ENCODE measurements at places on chromosomes 6 and 20. TPM values are rescaled to one million over a fixed set of nuclear protein-coding genes. Genes with fewer than 3 reads are reported as not detected.
A peak's percentile ranks its signal among the peaks of the same experiment; 100 is the strongest.

DNA sequence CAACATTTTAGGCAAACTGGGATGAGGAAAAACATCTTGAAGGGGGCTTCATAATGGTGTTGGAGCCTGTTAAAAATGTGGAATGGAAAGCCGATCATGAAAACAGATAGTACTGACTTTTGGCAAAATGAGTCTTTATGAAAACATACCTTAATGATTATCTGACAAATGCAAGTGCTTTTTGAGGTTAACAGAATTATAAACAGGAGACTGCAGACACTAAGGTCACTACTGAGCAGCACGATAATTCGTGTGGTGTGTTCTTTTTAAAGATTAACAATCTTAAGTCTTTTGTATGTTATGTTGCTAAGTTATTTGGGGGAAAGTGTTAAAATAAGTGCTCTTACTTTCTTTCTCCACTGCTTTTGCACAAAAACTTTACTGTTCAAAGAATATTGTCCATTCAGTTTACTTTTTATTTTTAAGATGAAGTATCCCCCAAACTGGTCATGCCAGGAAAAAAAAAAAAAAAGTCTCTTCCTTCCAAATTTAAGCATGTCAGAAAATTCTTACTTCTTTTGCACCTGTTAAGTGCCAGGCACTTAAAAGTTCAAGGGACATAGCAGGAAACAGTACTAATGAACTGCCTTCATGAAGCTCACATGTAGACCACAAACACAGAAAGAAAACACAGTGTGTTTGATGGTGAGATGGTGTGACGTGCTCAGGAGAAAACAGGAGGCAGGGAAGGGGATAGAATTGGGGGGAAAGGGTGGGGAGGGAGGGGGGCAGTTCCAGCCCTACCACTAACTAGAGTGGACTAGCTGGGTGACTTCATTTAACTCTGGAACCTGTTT, 73.2 kb downstream of the CDYL start:
- H3K36me3 ChIP-seq, result peaks cover 2% of the 10 kb centered on the region
- no peak overlapping the region for H3K4me3 ChIP-seq
- no peak overlapping the region for H3K27ac ChIP-seq
- H3K4me1 ChIP-seq, result peaks cover 55% of the 10 kb centered on the region
- no peak for DNase-seq
- no peaks in the 10 kb centered on the region for H3K27me3 ChIP-seq

DNA sequence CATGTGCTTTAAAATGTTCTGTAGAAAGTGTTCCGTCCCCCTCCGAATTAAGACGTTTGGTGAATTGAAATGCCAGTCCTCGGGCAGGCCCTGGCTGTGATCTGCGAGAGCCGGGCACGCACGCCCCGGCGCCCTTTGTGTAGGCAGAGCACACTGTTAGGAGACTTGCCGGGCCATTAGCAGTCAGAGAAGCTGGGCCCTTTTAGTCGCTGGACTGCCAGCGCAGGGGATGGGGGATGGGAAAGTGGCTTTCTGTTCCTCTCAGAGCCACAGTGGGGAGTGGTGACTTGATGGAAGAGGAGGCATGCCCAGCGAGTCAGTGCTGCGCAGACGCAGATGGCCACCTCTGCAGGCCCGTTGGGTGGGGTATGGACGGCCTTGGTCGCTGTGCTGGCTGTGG, 2.2 kb downstream of the PPP1R3G start:
- peaks cover 65% of the 10 kb centered on the region for H3K27me3 ChIP-seq
- peaks cover 16% of the 10 kb centered on the region for H3K4me1 ChIP-seq
- no peaks in the 10 kb centered on the region for H3K36me3 ChIP-seq
- H3K27ac ChIP-seq, result no peak overlapping the region
- no peak for DNase-seq

GRCh38 chr20:10673176-10673841, 490 bp downstream of the JAG1 start:
- H3K4me3 ChIP-seq, result peak overlapping the region; percentile 94
- H3K27ac ChIP-seq, result peak overlapping the region; percentile 98
- DNase-seq, result peak; percentile 47
- no peaks in the 10 kb centered on the region for H3K27me3 ChIP-seq

DNA sequence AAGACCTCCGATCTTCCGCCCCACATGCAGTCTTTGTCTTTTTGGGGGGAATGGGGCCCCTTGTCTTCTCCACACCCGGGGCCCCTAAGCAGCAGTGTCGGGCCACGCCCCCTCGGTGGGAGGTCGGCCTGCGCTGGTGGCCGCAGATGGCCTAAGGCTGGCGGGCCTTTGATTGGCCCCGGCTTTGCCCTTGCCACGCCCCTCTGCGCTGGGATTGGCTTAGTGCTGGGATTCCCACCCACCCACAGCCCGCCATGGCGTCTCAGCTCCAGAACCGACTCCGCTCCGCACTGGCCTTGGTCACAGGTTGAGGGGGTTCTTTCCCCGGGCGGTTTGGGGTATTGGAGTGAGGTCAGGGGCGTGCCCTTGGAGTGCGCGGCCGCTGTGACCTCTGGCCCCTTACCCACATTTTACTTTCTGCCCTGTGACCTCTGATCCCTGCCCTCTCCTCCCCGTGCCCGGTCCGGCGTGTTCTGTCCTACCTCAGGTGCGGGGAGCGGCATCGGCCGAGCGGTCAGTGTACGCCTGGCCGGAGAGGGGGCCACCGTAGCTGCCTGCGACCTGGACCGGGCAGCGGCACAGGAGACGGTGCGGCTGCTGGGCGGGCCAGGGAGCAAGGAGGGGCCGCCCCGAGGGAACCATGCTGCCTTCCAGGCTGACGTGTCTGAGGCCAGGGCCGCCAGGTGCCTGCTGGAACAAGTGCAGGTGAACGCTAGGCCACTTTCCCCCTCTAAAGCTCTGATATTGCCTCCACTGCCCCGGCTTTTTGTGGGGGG, at the start of gene HSD17B8:
Gene HSD17B8 (plus strand): TSS at position 241 of the 776 bp plus-strand sequence. CDS start 14 bp downstream, at position 255.
- H3K36me3 ChIP-seq, result peaks cover 29% of the 10 kb centered on the region
- H3K4me3 ChIP-seq, result peak within 1 kb of the TSS; percentile 88
- peaks cover 28% of the 10 kb centered on the region for H3K27me3 ChIP-seq
- peak; percentile 98 for DNase-seq

DNA sequence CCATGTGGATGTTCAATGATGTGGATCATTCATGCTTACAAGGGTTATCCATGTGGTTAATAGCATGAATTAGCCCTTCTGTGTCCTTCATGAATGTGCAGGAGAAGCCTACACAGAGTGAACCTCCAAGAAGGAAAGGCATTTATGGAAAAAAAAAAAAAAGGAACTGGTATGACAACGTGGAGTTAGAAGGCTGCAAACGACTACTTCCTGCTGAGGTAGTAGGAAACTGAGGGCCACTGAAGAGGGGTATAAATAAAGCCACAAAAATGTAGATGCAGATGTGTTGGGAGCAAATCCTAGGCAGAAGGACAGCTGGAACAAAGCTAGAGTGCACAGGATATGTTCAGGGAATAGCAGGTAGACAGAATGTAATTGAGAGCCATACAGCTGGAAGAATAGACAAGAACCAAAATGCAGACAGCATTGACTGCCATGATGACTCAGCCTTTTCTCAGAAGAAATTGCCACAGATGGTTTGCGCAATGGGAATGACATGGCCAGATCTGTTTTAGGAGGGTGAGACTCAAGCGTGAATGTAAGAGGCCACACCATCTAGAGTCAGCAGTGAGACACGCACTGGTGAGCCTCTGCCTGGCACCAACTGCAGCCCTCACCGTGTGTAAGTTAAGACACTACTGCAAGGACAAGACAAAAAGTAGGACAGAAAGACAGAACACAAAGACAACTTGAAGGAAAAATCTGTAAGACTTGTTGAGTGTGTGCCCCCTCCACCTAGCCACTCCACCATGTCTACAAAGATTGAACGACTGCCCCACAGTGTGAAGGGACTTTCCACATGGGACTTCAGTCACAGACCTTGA, 79.8 kb downstream of the KIF13A start:
- peak overlapping the region; percentile 59 for H3K27ac ChIP-seq
- no peak for DNase-seq
- no peak overlapping the region for H3K4me3 ChIP-seq
- peaks cover 38% of the 10 kb centered on the region for H3K4me1 ChIP-seq

DNA sequence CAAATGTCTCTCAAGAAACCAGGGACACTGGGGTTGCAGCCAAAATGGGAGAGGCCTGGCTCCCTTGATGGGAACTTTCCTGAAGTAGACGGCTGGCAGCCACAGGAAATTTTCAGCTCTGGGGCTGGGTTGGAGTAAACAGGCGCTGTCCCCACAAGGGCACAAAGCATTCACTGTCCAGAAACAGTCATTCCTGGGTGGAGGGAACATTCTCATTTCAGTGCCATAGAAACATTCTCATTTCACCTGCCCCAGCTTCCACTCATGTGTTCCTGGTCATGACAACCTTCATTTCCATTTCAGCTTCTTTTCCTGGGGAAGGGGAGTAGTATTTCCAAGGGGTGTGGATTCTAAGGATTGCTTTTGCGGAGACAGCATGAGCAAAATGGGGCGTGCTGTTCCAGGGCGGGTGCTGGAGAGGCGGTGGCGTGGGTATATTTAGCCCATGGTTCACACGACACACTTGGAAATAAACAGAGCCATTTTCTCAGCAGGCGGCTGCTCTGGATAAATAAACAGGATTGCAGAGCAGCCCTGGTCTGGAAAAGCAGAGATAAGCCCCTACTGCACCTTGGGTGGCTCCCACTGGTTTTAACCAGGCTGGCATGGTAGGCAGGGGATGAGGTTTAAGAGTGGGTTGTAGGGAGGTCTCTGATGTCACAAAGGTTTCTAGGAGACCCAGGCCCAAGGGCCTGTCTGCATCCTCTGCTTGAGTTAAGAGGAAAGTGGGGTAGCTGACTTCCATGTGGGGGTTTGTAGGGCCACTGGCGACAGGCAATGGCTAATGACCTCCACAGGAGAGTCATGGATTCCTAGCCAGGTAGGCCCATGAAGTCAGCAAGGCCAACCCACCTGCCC, 32.9 kb downstream of the COX4I2 start:
- H3K27me3 ChIP-seq, result no peaks in the 10 kb centered on the region
- no peak overlapping the region for H3K4me3 ChIP-seq
- H3K27ac ChIP-seq, result no peak overlapping the region
- peaks cover 5% of the 10 kb centered on the region for H3K36me3 ChIP-seq
- no peak for DNase-seq

PLG gene
- total RNA-seq, result 1.4 TPM

PTK6 gene
- 0.32 TPM for total RNA-seq

BTNL2 gene
- total RNA-seq, result not detected

SMPDL3A gene
- total RNA-seq, result 2.8 TPM
